SJCRH30 (cell line): ENCODE measurements at places on chromosomes 1 and 21. TPM values are rescaled to one million over a fixed set of nuclear protein-coding genes. Genes with fewer than 3 reads are reported as not detected.

The FMO4 gene
- 0.87 and 1.4 TPM in 2 replicates for total RNA-seq

- H3K4me3 ChIP-seq = no peak overlapping the region
- no peaks in the 10 kb centered on the region for H3K27me3 ChIP-seq
- no peak overlapping the region for H3K27ac ChIP-seq
- DNase-seq = no peak
- peaks cover 9% of the 10 kb centered on the region for H3K4me1 ChIP-seq
Observed at GRCh38 chr1:58812926-58813325, 29.1 kb upstream of the JUN start.

- H3K36me3 ChIP-seq = no peaks in the 10 kb centered on the region
- no peak for DNase-seq
- H3K4me3 ChIP-seq = no peak overlapping the region
Observed at GRCh38 chr1:103517380-103518047, 8.0 kb upstream of the RNPC3 start.

- no peak overlapping the region for H3K4me3 ChIP-seq
- no peak overlapping the region for H3K27ac ChIP-seq
- no peaks in the 10 kb centered on the region for H3K27me3 ChIP-seq
- H3K4me1 ChIP-seq = no peaks in the 10 kb centered on the region
Observed at GRCh38 chr1:157968946-157969345, 24.5 kb upstream of the KIRREL1 start.

The KCNK1 gene
- total RNA-seq = not detected in 2 replicates

DNA sequence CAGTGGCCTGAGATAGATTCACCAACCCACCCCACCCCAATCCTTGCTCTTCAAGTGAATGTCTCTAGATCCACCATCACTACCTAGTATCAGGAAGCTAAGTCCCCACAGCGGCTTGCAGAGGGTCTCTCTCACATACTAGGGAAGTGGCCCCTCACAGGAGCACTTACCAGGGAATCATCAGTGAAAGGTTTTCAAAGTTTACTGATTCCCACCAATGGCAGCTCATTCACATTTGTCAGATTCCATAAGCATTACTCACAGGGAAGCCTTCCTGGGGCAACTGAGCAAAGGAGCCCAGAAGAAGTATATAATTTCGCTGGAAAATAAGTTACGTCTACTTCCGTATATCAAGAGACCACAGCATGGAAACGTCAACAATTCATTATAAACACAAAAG lies 120.8 kb downstream of the GREM2 start:
- no peak for DNase-seq
- H3K4me1 ChIP-seq = no peaks in the 10 kb centered on the region
- H3K27me3 ChIP-seq = no peaks in the 10 kb centered on the region
- no peak overlapping the region for H3K4me3 ChIP-seq
- H3K27ac ChIP-seq = no peak overlapping the region

GRCh38 chr1:223538981-223539380 lies 126.5 kb downstream of the CAPN8 start:
- H3K4me3 ChIP-seq = no peak overlapping the region
- no peak overlapping the region for H3K27ac ChIP-seq
- peak; percentile 67 for DNase-seq

- H3K36me3 ChIP-seq = no peaks in the 10 kb centered on the region
- DNase-seq = no peak
- H3K27ac ChIP-seq = no peak overlapping the region
- peaks cover under 1% of the 10 kb centered on the region; the same call in 1 of the 2 replicates for H3K4me1 ChIP-seq
- no peak overlapping the region for H3K4me3 ChIP-seq
Observed at GRCh38 chr1:70509996-70510876, 99.2 kb downstream of the CTH start.

The CAPN2 gene
- total RNA-seq = 163 and 172 TPM in 2 replicates
